ENCODE measurements at places on chromosomes 2 and 18. TPM values are rescaled to one million over a fixed set of nuclear protein-coding genes. Genes with fewer than 3 reads are reported as not detected.

Gene LCT
- 0.11 TPM for total RNA-seq

Gene IFIH1
- total RNA-seq = 39.1 TPM

Gene SPATA3
- total RNA-seq = 0.84 TPM

Gene LYPD6B
- total RNA-seq = not detected

Gene TRABD2A
- total RNA-seq = 59.9 TPM

Gene PDCL3
- total RNA-seq = 37.0 TPM

Gene LIMS3
- 1.1 TPM for total RNA-seq

Data from activated naive CD4-positive, alpha-beta T cell treated with anti-CD3 and anti-CD28 coated beads, Interleukin-2, amount 50 U/mL, for 72 hours (primary cell).